ENCODE measurements at places on chromosomes 3 and 15.
A peak's percentile ranks its signal among the peaks of the same experiment; 100 is the strongest.

GRCh38 chr3:115932807-115933206, 309.5 kb downstream of the GAP43 start:
- DNase-seq: no peak

DNA sequence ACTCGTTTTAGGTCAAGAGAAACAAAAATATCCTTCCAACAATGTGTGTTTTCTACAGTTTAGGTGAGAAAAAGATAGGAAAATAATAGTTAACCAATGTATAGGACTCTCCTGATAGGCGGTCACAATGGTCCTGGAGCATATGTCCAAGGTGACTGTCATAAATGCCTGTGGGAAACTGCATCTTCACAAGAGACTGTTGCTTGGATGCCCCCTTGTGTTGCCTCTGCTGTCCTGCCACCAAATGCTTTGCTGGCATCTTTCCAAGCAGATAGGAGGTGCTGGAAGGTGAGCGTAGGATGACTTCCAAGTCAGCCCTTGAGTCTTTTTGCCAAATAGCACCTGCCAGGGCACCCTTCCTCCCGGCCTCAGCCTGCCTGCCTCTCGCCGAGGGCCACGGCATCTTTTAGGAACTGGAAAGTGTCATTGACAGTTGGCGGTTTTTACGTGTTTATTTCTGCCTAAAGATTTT, 24.1 kb upstream of the SACM1L start:
- peak; percentile 61 for DNase-seq

GRCh38 chr3:182979674-182980191, 605 bp downstream of the DCUN1D1 start:
- peak; percentile 52 for DNase-seq

GRCh38 chr3:187181454-187182170, 15.7 kb upstream of the RTP1 start:
- no peak for DNase-seq

GRCh38 chr15:31195871-31196270, 94.3 kb upstream of the TRPM1 start:
- DNase-seq: no peak

DNA sequence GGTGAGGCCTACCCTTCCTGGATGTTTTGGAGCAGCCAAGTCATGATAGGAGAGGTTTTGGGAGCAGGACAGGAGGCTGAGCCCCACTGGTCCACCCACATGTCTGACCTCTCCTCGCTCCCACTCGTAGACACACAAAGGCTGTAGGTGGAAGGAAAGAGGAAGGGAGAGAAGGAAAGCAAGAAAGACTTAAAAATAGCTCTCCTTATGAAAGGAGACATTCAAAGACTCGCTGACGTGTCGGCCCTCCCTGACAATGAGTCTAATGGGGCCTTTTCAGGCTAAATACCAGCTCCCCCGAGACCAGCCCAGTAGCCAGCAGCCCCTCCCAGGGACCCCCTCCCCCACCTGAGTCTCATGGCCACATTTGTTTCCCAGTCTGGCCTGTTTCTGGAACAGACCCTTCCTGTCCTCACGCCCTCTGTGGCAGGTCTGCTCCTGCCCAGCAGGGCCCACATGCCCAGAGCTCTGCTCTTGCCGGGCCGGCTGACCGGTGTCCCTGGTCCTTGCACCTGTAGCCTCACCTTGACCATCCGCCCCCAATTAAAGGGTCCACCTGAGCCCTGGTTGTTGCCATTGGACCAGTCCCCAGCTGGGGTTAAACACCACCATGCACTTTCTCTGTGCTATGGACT, 49.3 kb downstream of the FGD5 start:
- DNase-seq: no peak

DNA sequence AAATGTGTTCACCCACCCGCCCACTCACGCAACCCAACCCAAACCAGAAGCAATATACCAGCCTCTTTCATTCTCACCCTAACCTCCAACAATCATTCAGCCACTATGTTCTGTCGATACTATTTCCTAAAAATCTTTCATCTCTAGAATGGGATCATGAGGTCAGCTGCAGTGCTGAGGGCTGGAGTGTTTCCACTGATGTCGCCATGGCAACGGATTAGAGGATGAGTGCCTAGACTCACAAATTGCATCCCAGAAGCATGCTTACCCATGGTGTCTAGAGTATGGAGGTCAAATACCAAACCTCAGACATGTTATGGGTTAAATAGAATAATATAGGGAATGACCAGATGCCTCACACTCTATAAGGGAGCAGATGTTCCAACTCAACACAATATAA, 138.5 kb downstream of the GABRB3 start:
- DNase-seq: no peak

- no peak for DNase-seq
Observed at GRCh38 chr3:132435911-132436425, 18.7 kb downstream of the DNAJC13 start.

DNA sequence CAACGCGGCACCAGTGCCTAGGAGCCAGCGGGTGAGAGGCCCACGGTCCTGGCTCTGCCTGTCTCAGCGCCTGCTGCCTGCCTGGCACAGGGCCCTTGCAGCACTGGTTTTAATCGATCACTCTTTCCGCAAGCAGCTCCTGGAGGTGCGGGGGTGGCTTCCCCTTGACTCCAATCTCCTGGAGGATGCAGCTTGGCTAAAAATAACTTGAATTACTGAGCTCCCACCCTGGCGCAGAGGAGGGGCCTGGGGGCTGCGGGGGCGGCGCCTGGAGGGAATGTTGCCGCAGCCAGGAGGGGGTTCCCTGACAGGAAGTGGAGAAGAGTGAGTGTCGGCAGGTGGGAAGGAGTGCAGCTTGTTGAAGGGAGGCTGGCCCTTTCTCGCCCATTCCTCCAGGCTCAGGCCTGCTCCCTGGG, 9.9 kb upstream of the RPL29 start:
- DNase-seq: peak; percentile 85

- peak; percentile 89 for DNase-seq
Observed at GRCh38 chr3:132788301-132788671, 66.1 kb upstream of the NPHP3 start.

GRCh38 chr3:188274249-188274915, 120.4 kb downstream of the LPP start:
- DNase-seq: peak; percentile 31

- DNase-seq: peak; percentile 60
Observed at GRCh38 chr15:31402511-31403056, 75.9 kb downstream of the KLF13 start.

GRCh38 chr3:126133606-126134005, 46.8 kb downstream of the ALDH1L1 start:
- DNase-seq: no peak

DNA sequence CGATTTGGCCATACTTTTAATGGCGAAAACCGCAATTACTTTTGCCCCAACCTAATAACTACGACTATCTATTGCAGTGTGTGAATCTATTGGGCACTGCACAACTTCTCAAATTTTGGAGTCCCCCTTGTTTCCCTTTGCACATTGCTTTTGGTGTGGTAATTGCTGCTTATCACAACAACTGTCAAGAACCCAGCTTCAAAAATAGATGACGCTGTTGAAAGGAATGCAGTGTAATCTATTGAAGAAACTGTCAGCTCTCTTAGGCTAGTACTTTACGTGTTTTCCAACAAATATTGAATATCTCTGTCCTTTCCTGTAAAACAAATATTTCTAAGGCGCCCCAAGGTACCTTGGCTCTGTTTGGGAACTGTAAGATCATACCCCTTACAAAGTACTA, 222.8 kb upstream of the UBE2E2 start:
- DNase-seq: no peak

DNA sequence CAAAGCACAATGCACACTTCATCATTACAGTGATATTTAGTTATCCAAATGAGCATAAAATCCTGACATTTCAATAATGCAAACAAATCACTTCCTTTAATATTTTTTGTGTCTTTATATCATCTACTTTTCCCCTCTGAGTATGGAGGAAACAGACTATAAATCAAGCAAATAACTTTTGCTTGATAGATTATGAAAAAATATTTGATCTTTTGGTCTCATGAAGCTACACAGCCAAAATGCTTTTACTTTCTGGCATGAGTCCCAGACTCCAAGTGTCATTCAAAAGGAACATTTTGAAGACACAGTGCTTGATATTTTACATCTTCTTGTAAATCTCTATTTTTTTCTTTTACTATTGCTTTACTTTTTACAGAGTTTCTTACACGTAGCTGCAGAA, 215.3 kb upstream of the ROBO1 start:
- no peak for DNase-seq

DNA sequence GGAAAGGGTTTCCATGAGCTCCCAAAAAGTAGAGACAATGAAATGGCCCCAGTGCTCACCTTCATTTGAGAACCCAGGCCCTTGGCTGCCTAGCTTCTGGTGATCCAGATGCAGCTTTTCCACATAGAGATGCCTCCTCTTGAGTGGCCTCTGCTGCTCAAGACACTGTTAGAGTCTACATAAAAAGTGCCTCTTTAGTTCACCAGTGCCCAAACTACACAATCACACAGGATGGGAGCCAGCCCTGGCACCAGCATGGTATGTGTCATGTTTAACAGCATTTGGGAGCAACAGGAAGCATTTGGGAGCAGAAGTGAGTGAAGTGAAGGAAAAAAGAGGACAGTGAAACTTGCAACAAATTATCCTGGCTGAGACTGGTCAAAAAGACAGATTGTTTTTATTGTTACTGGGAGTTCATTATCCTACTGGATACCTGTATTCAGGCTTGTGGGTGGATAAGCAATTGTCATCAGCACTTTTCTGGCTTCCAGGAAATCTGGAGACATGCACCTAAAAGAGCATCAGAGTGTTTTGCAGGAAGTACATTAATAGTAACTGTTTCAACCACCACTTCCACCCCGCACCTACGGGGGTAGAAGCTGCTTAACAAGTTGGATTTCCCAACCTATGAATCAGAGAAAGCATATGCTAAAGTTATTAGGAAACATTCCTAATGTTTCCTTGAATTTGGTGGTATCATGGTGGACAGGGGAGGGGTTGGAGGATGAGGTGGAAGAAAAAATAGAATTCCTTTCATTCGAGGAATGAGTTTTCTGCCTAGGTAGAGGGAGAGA, 416.2 kb downstream of the IGSF11 start:
- DNase-seq: no peak

GRCh38 chr15:25394898-25395297, 43.9 kb downstream of the UBE3A start:
- DNase-seq: no peak

- DNase-seq: no peak
Observed at GRCh38 chr3:4711680-4711992, 218.5 kb downstream of the ITPR1 start.

DNA sequence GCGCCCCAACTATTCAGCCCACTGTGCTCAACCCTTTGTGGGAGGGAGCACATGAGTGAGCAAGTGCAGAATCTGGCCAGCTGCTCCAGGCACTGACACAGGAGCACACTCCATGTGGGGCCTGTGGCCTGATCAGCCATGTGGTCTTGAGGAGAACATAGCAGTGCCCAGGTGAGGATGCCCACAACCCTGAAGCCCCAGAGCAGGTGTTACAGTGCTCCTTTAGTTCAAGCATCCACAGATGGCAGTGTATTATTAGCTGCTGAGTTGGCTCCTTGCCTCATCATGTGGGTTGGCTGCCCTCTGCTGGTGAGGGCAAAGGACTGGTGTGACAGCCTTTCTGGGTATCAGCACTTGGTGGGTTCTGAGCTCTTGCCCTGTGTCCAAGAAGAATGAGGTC, 1588.2 kb downstream of the SI start:
- peak; percentile 59 for DNase-seq

DNA sequence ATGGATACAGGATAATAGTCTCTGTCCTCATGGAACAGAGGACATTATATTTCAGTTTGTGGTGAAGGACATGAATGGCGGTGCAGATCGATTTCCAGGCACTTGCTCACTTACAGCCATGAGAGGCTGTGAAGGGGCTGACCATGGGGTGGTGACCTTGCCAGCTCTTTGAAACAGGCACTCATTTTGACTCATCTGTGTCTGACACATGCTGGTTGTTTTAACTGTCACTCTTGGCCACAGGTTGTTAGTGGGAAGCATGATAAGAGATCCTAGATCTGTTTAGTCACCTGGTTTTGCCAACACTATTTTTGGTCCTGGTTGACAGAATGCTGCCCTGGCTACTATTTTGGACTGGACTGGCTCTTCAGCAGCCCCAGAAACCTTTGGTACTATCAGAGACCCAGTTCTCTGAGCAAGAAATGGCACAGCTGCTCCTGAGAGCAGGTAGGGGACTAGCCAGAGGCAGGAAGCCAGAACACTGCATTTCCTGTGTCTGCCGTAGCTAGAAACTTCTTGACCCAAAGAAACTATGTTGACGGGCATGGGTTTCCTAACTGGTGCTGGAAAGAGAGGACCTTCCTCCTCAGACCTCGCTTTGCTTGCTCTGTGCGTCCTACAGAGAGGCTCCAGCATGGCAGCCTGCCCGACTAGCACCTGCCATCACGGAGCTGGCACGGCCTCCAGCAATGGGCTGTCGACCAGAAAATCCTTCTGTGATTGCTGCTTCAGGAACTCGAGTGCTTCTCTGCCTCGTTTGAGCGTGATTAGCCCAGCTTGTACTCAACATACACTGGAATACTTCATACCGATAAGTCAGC, 6.3 kb downstream of the PXYLP1 start:
- DNase-seq: no peak

DNA sequence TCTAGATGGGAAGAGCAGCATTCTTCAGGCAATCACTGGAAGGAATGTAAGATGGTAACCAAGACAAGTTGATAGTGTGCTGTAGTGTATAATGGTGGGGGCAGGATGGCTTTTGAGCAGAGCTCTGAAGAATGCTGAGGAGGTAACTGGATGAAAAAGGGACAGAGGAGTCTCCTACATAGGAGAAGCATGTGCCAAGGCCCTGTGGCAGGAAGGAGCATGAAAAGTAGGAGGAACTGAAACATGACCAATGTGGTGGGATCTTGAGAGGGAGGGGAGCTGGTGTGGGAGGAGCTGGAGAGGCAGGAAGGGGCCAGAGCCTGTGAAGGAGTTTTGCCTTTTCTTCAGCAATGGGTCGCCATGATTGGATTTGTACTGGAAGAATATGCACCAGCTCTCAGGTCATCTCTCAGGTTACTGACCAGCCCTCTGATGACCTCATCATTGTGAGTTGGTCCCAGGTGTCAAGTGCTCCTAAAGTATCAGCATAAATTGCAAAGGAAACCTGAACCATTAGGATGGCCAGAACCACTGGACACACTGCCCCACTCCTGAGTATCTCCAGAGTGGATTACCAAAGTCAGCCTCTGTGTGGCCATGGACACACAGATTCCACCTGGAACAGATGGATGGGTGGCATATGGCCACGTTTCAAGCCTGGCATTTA, 38.6 kb downstream of the FSD2 start:
- no peak for DNase-seq

DNA sequence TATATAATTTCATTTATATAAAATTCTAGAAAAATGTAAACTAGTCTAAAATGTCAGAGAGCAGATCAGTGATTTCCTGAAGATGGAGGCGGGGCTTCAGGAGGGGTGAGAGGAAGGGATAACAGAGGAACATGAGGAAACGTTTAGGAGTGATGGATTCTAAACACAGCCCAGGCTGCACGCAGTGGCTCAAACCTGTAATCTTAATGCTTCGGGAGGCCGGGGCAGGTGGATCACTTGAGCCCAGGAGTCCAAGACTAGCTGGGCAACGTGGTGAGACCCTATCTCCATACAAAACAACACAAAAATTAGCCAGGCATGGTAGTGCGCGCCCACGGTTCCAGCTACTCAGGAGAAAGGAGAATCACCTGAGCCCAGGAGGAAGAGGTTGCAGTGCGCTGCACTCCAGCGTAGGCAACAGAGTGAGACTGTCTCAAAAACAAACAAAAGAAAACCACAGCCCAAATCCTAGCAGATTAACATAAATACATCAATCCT, 18.0 kb upstream of the IQCF1 start:
- no peak for DNase-seq

GRCh38 chr15:90729261-90729660, 12.1 kb downstream of the BLM start:
- DNase-seq: no peak

GRCh38 chr15:100253640-100254039, 88.1 kb downstream of the ADAMTS17 start:
- no peak for DNase-seq

- peak; percentile 27 for DNase-seq
Observed at GRCh38 chr15:73965094-73965757, 26.9 kb downstream of the STOML1 start.
